ENCODE measurements at places on chromosomes 2 and 18.

GRCh38 chr2:122366969-122367645 is 611.7 kb downstream of the TSN start:
- no peak for DNase-seq

- no peak for DNase-seq
Measured at GRCh38 chr18:27731211-27731610, 445.7 kb downstream of the CDH2 start.

DNA sequence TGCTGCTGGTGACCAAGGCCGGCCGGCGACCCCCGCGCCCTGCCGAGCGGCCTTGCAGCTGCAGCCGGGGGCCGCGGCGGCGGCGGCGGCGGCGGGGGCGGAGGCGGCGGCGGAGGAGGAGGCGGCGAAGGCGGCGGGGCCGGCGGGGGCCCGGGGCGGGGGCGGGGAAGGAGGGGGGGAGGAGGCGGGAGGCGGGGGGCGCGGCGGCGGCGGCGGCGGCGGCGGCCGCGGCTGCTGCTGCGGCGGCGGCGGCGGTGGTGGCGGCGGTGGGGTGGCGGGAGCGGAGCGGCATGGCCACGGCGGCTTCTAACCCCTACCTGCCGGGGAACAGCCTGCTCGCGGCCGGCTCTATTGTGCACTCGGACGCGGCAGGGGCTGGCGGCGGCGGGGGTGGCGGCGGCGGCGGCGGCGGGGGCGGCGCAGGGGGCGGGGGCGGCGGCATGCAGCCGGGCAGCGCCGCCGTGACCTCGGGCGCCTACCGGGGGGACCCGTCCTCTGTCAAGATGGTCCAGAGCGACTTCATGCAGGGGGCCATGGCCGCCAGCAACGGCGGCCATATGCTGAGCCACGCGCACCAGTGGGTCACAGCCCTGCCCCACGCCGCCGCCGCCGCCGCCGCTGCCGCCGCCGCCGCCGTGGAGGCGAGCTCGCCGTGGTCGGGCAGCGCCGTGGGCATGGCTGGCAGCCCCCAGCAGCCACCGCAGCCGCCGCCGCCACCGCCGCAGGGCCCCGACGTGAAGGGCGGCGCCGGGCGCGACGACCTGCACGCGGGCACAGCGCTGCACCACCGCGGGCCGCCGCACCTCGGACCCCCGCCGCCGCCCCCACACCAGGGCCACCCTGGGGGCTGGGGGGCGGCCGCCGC is 1.5 kb downstream of the POU3F3 start:
- DNase-seq, result no peak

- DNase-seq, result no peak
Measured at GRCh38 chr2:106085181-106085940, 108.7 kb downstream of the UXS1 start.

GRCh38 chr18:9325716-9326115 is 8.9 kb upstream of the TWSG1 start:
- no peak for DNase-seq

GRCh38 chr2:173286153-173286809 is 68.4 kb upstream of the CDCA7 start:
- DNase-seq, result no peak

DNA sequence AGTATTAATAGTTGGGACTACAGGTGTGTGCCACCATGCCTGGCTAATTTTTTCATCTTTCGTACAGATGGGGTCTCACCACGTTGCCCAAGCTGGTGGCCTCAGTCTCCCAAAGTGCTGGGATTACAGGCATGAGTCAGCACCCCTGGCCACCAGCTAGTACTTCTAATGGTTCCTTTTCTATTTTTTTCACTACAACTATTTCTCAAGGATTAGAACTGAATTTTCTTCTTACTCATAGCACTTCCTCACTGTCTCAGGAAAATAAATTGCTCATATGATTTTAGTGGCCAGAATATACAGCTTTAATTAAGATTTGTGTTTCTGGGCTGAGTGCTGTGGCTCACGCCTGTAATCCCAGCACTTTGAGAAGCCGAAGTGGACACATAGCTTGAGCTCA is 43.2 kb upstream of the SOS1 start:
- no peak for DNase-seq

- no peak for DNase-seq
Measured at GRCh38 chr2:219020604-219021365, 20.5 kb downstream of the CFAP65 start.

GRCh38 chr2:168626096-168626495 is 170.0 kb downstream of the CERS6 start:
- no peak for DNase-seq

DNA sequence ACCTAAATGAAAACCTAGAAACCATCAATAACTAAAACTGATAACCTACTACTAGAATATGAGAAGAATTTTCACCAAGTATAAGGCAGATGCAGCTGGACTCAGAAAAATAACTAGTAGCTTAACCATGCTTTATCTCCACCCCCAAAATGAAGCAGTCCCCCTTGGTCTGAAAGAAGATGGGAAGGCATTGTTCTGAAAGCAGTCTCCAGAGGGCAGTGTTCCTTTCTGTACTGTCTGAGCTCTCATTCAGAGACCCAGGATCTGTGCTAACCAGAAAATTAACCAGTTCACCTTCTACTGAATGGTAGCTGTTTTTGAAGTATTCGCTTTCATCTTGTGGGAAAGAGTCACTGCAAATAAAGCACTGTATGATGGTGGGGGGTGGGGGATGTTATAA is 273.0 kb downstream of the PDE11A start:
- DNase-seq, result no peak

GRCh38 chr2:46545015-46545839 is 65.9 kb downstream of the TMEM247 start:
- no peak for DNase-seq

DNA sequence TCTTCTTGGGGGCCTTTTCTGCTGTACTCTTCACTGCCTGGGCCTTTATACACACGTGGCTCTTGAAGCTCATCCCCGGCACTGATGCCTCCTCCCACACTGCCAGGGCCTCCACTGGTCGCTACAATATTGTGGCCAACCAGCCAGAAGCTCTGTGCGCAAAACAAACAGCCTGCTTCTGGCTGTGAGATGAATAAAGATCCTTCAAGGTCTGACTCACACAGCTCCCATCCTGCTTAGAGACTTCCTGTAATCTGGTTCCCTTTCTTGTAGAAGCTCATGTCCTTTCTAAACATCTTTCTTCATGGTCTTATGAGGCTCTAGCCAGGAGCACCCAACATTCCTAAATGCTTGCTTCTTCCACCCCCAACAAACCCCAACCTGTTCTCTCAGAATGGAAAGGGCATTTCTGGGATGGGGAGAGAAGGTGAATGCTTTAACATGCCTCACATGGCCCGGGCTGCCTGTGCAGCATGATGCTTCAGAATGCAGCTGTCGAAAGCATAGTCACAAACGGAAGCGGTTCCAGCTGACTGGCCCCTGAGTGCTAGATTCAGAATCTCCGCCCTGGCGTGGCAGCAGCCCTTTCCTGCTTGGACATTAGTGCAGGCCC is 24.6 kb downstream of the NRP2 start:
- DNase-seq, result no peak

DNA sequence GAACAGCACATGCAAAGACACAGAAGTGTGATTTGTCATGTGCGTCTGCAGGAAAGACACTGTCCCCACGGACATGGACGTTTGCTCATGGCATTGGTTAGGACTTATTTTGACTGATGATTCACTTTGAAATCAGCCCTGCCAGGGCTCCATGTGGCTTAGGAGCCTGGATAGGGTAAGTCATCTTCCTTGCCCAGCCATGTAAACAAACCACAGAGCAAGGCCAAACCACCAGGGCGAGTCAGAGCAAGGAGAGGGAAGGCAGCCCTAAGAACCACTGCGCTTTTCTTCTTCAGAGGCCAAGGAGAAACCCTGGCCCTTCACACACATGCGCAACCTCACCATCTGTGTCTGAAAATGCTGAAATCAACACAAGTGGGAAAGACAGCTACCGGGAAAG is 88.8 kb downstream of the GFPT1 start:
- no peak for DNase-seq

- DNase-seq, result no peak
Measured at GRCh38 chr2:212921061-212921460, 230.4 kb downstream of the IKZF2 start.

GRCh38 chr2:231597014-231597611 is 4.4 kb downstream of the TEX44 start:
- no peak for DNase-seq

DNA sequence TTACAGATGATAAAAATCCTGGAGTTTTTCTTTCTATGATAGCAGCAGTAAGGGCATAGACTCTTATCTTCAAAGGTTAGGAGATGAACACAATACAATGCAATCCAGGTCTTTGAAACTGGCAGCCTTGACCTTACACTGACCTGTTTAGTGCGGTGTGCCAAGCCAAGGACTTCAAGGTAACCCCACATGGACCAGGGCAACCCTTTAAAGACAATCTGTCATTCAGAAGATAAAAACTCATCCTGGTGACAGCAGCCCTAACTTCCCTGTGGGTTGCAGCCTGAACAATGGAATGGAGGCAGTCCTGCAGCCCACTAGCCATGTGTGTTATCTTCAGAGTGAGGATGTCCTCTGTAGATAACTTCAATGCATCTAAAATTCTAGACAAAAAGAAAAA is 78.1 kb downstream of the RTTN start:
- no peak for DNase-seq

GRCh38 chr2:184524551-184525382 is 73.6 kb upstream of the ZNF804A start:
- no peak for DNase-seq

DNA sequence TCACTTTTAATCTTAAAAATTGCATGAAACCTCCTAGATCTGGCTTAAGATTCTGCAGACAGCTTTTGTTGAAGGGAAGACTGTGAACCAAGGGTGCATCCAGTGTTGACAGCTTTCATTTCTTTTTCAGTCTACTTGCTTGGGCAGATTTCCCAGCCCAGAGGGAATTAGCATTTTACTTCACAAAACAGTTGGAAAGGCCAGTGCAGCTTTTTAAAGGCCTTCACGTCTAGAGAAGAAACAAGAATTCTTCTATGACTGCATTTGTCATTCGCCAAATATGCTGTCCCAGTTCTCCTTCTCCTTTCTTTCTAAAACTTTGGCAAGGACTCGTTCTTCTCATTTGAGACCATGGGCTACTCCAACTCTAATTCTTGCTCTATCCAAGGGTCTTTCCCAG is 17.4 kb downstream of the NTSR2 start:
- no peak for DNase-seq

- DNase-seq, result no peak
Measured at GRCh38 chr2:157329524-157329923, 3.9 kb upstream of the ERMN start.

GRCh38 chr2:159817283-159817682 is 19.3 kb upstream of the CD302 start:
- no peak for DNase-seq

- no peak for DNase-seq
Measured at GRCh38 chr18:42067518-42067917, 112.5 kb downstream of the PIK3C3 start.

GRCh38 chr18:10560452-10561045 is 34.7 kb downstream of the NAPG start:
- DNase-seq, result no peak

GRCh38 chr2:11537951-11538350 is 4.1 kb downstream of the GREB1 start:
- no peak for DNase-seq

- no peak for DNase-seq
Measured at GRCh38 chr2:23464156-23464555, 79.2 kb downstream of the KLHL29 start.

DNA sequence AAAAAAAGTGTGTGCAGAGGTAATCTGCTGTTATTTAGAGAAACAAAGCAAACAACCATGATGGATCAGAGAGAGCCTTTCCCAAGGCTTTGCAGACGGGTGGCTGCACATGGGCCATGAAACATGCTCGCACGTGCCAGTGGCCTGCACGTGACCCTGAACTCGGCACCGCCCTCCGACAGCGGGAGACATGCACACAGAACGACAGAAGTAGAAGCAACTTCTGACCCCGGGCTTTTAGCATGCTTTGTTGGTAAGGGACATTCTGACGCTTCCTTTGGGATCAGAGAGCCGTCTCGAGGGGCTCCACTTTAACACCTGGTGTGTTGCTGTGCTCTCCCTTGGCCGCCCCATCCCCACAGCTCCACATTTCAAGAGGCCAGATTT is 112.5 kb downstream of the KCNF1 start:
- no peak for DNase-seq

- no peak for DNase-seq
Measured at GRCh38 chr2:199443589-199444130, 14.1 kb downstream of the SATB2 start.

- no peak for DNase-seq
Measured at GRCh38 chr2:184851576-184851975, 253.2 kb downstream of the ZNF804A start.

- no peak for DNase-seq
Measured at GRCh38 chr2:102286041-102286440, 25.3 kb upstream of the IL1RL1 start.

GRCh38 chr18:57230861-57231585 is 84.1 kb downstream of the BOD1L2 start:
- no peak for DNase-seq

DNA sequence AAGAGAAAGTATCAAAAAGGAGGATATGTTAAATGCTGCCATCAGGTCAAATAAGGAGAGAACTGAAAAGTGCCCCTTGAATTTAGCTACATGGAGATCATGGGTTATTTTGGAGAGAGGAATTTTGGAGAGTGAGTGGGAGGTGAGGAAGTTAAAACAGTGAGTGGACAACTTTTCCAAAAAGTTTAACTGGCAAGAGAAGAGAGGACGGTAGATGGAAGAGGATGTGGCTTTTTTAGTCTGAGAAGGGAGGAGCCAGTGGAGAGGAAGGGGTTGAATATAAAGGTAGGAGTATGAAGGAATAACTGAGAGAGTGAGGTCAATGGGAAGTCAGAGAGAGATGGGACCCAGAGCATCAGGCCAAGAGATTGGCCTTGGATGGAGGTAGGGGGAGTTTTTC is 62.5 kb upstream of the NFE2L2 start:
- no peak for DNase-seq

DNA sequence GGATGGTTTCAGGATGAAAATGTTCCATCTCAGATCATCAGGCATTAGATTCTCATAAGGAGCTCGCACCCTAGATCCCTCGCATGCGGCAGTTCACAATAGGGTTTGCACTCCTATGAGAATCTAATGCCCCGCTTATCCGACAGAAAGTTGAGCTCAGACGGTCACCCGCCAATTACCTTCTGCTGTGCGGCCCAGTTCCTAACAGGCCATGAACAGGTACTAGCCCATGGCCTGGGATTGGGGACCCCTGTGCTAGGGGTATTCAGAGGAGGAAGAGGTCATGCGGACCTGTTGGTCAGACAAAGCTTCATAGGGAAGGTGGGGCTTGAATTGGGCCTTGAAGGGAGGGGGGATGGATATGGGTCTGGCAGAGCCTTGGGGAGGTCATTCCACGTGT is 4.4 kb upstream of the BUB1 start:
- no peak for DNase-seq

DNA sequence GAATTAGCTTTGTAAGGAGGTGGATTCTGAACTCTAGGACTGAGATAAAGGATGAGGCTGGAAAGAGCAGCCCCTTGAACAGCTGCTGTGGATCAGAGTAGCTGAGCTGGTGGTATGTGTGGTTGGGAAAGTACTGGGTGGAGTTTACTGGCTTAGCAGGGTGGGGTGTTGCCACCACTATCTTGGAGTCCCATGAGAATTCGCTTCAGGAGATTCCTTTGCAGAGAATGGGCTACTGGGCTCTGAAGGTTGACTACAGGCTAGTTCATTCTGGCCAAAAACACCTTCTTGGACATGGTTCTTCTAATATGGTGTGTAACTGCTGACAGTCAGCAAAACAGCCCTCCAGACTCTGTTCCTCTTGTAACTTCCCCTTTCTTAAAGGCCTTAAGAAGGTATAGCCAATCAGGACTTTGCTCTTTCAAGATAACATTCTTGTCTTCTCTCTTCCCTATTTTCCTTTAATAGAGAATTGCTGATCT is 52.7 kb downstream of the TET3 start:
- DNase-seq, result no peak

- DNase-seq, result no peak
Measured at GRCh38 chr18:21998486-21998885, 170.9 kb upstream of the GATA6 start.
